ENCODE measurements at places on chromosomes 5 and 9. TPM values are rescaled to one million over a fixed set of nuclear protein-coding genes. Genes with fewer than 3 reads are reported as not detected.

- DNase-seq, result no peak
Measured at GRCh38 chr5:6494939-6495338, 46.3 kb downstream of the UBE2QL1 start.

DNA sequence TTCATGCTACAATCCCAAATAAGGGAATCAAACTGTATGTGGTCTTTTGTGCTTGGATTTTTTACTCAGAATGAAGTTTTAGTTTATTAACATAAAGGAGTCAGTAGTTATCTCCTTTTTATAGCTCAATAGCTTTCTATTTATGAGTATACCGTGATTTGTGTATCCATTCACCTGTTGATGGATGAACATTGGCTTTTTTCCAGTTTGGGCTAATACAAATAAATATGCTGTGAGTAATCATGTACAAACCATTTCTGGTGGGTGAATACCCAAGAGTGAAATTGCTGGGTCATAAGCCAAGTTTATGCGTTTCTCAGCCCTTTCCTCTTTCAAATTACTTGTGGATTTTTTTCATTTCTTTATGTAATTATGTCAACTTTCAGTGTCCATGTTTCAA lies 395.3 kb downstream of the OSTF1 start:
- no peak for DNase-seq

LCN2 gene
- not detected for total RNA-seq

DNA sequence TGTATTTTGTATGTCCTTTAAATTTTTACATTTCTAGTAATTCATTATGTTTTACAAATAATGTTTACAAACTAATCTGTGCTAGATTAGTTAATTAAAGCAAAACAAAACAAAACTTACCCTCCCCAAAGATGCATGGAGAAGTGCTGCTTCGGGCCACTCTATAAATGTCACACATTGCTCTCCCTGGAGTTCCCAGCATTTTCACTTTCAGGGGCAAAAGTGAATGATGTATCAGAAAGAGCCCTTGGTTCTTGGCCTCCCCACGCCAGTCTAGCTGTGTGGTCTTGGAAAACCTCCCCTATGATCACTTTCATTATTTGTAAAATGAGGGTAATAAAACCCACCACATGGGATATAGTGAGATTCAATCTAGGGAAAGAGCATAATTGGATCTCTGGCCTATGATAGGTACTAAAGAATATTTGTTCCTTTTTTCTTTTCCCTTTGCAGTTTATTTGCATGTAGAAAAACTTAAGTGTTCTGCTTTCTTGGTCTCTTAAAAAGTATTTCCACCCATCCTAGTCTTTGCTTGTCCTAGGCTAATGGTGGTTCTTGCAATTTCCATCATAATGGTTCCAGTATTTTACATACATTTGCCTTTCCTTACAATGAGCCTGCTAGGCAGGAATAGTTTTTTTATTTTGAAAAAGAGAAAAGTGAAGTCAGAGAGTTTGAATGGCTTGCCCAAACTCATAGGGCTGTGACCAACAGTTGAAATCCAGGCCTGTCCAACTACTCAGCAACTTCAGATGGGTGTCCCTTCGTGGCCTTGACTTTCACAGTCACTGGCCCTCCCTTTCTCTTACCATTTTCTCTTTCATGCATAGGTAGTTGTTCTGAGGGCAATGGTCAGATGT lies 184.5 kb upstream of the KLF4 start:
- DNase-seq, result no peak

SLCO6A1 gene
- not detected for total RNA-seq

DNA sequence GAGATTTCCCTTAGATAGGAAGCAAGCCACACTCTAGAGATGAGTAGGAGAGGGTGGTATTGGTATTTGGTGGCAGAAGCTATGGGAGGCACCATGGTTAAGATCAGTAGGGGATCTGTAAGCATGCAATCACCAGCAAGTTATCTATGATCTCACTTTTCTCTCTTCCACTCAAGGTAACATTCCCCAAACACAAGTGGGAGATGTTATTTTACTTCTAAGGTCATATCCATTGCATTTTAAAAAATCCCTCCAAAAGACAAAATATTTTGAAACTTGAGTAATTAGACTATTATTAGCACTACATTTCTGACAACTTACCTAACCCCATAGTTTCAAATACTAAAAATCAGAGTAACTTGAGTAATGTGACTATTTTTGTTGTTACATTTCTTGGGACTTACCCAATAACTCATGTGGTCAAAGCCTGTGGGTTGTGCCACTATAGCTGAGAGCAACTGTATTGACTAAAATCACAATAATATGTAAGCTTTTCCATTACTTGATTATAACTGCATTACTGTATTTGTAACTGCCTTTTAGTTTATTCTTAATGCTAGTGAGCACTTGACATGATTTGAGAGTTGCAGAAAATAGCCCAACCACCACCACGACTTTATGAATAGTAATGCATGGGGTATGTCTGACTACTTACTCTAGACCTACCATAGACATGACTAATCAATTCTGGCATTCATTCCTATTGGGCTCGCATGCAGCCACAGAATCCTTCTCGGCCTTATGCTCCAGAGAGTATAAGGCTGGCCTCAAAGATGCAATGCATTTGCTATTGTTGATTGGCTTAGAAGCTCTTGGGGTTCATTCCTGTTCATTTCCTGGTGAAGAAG lies 264.7 kb downstream of the TRIM32 start:
- no peak for DNase-seq

Measured in activated CD8-positive, alpha-beta memory T cell treated with anti-CD3 and anti-CD28 coated beads, Interleukin-2, amount 10 ng/mL, durations not matched to agents 7 days and 5 days (primary cell).